ENCODE measurements at places on chromosomes 12 and 14. TPM values are rescaled to one million over a fixed set of nuclear protein-coding genes. Genes with fewer than 3 reads are reported as not detected.

DNA sequence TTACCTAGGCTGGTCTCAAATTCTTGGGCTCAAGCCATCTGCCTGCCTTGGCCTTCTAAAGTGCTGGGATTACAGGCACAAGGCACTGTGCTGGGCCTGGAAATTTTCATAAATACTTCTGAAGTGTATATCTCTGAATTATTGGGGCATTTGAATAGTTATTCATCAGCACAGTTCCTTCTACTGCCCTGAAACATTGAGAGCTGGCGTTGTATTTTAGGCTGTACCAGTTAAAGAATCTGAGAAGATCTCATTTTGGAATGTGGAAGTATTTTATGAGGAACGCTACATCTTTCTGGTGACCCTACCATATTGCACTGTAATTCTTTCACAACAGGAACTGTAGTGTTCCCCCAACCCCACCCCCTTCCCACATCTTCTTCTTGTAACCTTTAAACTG is 349.0 kb upstream of the RGS6 start:
- H3K27ac ChIP-seq = no peak overlapping the region
- no peak for DNase-seq
- no peak overlapping the region for H3K4me3 ChIP-seq
- no peaks in the 10 kb centered on the region for H3K27me3 ChIP-seq
- peaks cover 2% of the 10 kb centered on the region for H3K4me1 ChIP-seq

The SOAT2 gene
- total RNA-seq = 9.7 TPM

The SYCP3 gene
- 0.16 TPM for total RNA-seq

DNA sequence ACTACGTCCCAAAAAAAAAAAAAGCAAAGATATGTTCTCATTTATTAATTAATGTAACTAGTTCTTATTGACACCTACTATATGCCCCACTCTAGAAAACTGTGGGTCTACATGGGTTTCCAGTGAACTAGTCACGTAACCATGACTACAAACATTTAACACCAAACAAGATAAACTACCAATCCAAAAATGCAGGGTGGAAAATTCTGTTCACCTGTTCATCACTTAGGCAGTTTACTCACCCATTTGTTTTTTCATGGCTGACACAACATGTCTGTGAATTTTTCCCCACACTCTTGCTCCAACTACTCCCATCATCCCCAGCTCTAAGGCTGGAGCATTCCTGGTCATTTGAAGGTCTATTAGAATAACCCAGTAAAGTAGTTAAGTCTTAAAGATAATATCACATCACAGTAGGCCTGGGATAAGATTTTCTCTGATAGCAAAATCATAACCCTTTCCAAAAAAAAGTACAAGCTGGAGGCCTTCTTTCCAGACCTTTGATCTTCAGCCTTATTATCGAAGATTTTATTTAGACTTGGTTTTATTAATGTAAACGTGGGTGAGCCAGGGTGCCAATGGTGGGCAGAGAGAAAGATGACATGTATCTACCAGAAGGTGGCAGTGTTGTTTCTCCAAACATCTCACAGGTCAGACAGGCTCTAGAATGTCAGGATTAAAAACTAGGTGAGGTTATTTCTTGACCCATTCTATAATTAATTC is 61.6 kb upstream of the DAAM1 start:
- no peak for DNase-seq
- no peak overlapping the region for H3K27ac ChIP-seq
- H3K4me3 ChIP-seq = no peak overlapping the region
- no peaks in the 10 kb centered on the region for H3K36me3 ChIP-seq

GRCh38 chr12:75831402-75831801 is 200.2 kb downstream of the PHLDA1 start:
- no peak overlapping the region for H3K27ac ChIP-seq
- H3K36me3 ChIP-seq = no peaks in the 10 kb centered on the region
- no peak overlapping the region for H3K4me3 ChIP-seq
- H3K4me1 ChIP-seq = peaks cover 11% of the 10 kb centered on the region
- H3K27me3 ChIP-seq = no peaks in the 10 kb centered on the region
- no peak for DNase-seq

The NPAS3 gene
- not detected for total RNA-seq

DNA sequence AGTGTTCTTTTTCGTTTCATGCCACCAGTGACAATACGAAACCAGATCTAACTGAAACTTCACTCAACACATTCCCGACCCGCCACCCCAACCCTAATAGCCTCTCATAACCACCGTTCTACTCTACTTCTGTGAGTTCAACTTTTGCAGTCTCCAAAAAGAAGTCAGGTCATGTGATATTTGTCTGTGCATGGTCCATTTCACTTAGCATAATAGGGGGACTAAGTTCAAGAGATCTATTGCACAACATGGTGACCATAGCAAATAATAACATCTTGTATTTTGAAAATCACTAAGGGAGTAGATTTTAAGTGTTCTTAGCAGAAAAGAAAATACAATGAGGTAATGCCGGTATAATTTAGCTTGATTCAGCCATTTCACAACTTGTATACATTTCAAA is 376.4 kb downstream of the DIO2 start:
- DNase-seq = no peak
- H3K4me3 ChIP-seq = no peak overlapping the region
- no peaks in the 10 kb centered on the region for H3K36me3 ChIP-seq
- no peak overlapping the region for H3K27ac ChIP-seq
- no peaks in the 10 kb centered on the region for H3K27me3 ChIP-seq

DNA sequence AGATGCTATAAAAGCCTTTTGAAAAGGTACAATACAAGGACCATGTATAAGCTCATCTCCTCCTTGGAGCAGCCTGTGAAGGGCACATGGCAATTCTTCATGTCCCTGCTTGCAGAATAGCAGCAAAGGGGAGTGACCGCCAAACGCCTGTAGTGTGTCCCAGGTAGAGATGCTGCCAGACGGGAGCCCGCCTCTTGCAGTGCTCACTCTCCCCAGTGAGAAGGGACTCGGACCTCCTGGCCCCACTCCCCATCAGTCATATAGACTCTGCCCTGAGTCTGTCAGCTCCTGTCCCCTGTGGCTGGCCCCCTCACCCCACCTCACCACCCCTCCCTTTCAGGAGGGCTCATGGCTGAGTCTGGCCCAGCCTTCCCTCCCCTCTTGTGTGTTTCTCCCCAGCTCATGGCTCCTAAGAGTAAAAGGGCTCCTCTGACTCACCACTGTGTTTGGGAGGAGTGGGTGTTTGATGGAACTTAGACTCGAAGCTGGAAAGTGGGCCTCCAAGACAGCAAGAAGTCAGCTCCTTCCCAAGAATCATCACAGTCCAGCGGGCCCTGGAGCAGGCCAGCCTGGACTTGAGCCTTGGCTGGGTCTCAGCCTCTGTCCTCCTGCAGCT is 40.9 kb downstream of the DEGS2 start:
- H3K36me3 ChIP-seq = no peaks in the 10 kb centered on the region
- H3K4me1 ChIP-seq = no peaks in the 10 kb centered on the region
- H3K27ac ChIP-seq = no peak overlapping the region
- H3K27me3 ChIP-seq = no peaks in the 10 kb centered on the region

GRCh38 chr12:47885012-47885501 is 19.7 kb downstream of the VDR start:
- H3K36me3 ChIP-seq = no peaks in the 10 kb centered on the region
- H3K27me3 ChIP-seq = no peaks in the 10 kb centered on the region
- no peak overlapping the region for H3K4me3 ChIP-seq
- DNase-seq = no peak
- H3K4me1 ChIP-seq = peaks cover 8% of the 10 kb centered on the region

The CCND2 gene
- total RNA-seq = 145 TPM

The GALNT8 gene
- not detected for total RNA-seq

DNA sequence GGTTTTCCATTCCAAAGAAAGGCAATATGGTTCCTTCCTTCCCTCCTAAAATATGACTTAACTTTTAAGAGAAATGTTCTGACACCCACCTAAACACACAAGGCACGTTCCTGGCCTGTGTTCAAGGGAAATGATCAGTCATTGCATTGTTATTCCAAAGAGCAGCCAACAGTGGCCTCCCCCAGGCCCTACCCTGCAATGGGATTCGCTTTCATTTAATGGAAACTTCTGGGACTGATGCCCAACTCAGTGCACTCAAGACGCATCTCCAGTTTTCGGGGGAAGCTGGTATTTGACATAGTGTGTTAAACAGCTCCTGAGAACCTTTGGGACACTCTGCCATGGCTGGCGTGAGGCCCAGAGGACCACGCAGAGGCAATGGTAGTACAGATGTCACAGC is 65.9 kb downstream of the DDX51 start:
- H3K4me1 ChIP-seq = no peaks in the 10 kb centered on the region
- no peak for DNase-seq
- H3K4me3 ChIP-seq = no peak overlapping the region
- H3K27me3 ChIP-seq = no peaks in the 10 kb centered on the region

Measured in Caco-2 (cell line).